ENCODE measurements at places on chromosomes 2 and 18. TPM values are rescaled to one million over a fixed set of nuclear protein-coding genes. Genes with fewer than 3 reads are reported as not detected.

DNA sequence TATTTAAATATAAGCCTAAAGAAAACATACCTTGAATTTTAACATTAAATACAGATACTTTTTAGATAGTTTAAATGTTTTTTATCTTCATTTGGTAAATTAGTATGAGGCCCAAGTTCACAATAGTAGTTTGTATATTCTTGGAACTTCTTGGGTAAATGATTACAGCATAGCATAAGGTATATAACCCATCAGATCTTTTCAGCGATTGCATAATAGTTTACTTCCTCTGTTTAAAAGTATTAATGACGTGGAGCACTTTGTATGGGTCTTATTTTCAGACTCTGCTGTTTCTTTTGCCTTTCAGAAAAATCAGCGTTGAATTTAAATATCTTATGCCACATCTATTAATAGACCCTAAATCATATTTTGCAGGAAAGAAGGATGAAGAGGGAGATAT, 60.2 kb downstream of the CHRNA1 start:
- no peak for DNase-seq

HNMT gene
- total RNA-seq: 1.4 TPM

- DNase-seq: no peak
These were observed 48.3 kb upstream of the ITGA4 start for GRCh38 chr2:181408861-181409260.

DNA sequence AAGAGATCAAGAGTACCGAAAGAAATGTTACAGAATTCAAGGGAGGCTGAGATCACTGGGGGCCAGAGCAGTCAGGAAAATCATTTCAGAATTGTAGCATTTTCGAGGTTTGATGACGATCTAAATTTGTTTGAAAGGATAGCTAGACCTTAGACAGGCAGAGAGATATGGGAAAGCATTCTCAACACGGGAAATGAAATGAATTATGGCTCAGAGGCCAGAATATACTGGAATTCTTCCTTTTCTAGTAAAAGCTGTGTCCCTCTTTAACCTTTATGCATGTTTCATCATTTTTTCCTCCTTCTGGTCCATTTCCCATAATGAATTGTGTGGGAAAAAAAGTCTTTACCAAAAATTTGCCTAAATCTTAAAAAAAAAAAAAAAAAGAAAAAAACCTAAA, 78.8 kb downstream of the NABP1 start:
- DNase-seq: no peak

GRCh38 chr2:164515734-164516133, 105.5 kb downstream of the GRB14 start:
- DNase-seq: no peak

UGT1A4 gene
- not detected for total RNA-seq

DNA sequence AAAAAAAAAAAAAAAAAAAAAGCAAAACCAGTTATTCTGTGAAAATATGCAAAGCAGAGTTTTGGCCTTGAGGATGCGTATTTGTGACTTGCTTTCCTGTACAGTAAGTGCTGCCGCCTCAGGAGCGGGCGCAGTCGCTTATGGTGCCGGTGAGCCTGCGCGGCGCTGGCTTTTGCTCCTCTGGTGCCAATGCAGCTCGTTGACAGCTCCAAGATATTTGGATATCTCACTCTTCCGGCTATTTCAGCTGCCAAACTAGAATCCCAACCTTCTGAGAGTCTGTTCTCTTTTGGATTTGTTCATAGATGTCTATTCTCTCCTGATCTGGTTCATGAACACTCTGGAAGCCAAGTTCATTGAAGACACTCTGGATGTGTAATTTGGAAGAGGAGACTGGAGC, 184.1 kb downstream of the AGAP1 start:
- DNase-seq: no peak

- DNase-seq: no peak
These were observed 287.7 kb downstream of the DSC3 start for GRCh38 chr18:30754846-30755245.

GRCh38 chr18:62606106-62606505, 83.3 kb downstream of the ZCCHC2 start:
- no peak for DNase-seq
